Right renal cortex interstitium (tissue), 3 donors: ENCODE measurements at places on chromosomes 7 and 10.

GRCh38 chr10:86368046-86368445 is 1.5 kb upstream of the GRID1 start:
- no peak for DNase-seq

DNA sequence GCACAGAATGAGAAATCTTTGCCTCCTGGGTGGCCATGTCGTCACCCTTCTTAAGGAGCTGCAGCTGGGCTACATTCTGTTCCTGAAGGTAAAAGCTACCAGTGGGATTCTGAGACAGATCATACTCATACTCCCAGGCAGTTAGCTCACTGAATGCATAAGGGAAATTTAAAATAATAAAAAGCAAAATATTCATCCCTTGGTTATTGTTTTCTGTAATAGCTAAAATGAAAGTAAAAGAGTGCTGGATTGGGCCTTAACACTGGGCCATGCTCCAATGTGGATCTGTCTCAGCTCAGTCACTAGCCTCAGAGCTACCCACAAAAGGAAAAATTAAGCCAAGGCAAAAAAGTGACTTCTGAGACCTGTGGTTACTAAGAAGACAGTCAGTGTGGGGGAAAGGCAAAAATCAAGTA is 8.9 kb upstream of the DYNC2I1 start:
- no peak for DNase-seq

DNA sequence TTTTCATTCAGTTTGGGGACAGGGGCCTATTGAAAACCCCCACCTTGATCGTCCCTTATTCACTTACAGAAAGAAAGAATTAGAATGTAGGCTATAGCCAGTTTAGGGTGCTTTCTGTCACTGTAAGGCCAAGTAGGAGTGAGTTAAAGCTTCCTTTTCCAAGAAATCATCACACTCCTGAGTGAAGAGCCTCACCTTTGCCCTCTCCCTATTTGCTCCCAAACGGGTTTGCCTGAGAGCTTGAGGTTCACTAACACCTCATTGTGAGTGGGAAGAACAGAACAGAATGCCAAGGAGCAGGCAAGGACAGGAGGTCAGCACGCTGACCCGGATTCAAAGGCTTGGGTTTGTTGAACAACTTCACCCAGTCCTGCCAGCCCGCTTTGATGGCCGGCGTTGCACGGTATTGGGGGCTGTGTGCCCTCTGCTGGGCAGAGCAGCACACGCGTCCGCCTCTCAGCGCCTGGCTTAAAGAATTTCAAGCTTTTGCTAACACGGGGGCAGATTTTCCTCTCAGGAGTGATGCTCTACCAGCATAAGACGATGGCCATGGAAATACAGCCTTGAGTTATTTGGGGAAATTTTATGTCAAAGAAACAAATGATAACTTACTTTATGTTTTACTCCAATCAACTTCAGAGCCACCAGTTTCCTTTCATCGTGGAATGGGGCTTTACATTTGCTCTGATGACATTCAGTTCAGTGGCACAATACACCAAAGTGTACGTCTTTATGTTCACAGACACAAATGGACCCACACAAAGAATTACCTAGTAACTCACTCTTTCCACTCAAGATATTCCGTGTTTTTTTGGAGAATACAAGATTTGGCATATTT is 470.0 kb downstream of the SUGCT start:
- DNase-seq: no peak

DNA sequence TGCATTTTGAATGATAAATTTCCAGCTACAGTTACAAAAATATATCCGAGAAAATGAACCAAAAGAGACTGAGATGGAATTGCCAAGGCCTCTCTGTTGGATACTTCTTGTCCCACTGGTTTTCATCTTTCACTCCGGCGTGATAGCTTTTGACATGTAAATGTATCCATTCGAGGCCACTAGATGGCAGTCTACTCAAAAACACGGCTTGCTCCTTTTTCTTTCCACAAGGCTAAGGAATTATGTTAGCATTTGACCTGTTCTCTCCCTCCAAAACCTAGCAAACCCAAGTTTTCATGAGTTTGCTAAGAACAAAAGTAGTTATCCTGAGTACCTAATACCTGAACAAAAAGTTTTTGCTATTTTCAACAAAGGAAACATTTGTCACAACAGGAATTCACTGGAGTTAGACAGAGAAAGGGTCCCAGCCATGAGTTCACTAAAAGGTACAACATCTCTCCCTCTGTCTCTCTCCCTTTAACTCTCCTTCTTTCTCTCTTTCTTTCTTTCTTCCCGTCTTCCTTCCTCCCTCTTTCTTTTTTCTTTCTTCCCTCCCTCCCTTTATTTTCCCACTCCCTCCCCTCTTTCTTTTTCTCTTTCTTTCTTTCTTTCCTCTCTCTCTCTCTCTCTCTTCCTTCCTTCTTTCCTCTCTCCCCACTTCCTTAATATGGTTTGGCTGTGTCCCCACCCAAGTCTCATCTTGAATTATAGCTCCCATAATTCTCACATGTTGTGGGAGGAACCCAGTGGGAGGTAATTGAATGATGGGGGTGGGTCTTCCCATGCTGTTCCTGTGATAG is 207.9 kb upstream of the MYO3A start:
- peak; percentile 39 for DNase-seq

DNA sequence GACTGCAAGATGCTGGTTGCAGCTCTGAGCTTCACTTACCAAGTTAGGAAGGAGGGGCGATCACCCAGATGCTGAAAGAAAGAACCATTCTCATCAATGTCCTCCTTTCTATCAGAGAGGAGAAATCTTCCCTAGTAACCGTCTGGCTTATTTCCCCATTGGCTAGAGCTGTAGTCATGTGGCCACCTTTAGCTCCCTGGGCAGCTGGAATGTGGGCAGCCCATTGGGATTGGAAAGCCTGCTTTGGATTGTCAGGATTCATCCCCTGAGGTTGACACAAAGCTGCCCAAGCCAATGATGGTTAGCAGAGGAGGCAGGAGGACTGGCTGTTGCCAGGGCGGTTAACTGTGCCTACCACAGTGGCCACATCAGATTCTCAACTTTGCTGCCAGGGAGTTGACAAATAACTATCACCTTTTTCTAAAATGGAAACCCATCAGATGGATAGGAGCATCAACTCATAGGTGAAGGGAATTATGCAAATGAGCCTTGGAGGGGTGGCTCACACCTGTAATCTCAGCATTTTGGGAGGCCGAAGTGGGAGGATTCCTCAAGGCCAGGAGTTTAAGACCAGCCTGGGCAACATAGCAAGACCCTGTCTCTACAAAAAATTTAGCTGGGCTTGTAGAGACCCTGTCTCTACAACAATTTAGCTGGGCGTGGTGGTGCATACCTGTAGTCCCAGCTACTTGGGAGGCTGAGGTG is 206.4 kb upstream of the GALNT17 start:
- DNase-seq: no peak
